Aorta (tissue), 5 donors: ENCODE measurements at places on chromosomes 2 and 18. TPM values are rescaled to one million over a fixed set of nuclear protein-coding genes. Genes with fewer than 3 reads are reported as not detected.

DNA sequence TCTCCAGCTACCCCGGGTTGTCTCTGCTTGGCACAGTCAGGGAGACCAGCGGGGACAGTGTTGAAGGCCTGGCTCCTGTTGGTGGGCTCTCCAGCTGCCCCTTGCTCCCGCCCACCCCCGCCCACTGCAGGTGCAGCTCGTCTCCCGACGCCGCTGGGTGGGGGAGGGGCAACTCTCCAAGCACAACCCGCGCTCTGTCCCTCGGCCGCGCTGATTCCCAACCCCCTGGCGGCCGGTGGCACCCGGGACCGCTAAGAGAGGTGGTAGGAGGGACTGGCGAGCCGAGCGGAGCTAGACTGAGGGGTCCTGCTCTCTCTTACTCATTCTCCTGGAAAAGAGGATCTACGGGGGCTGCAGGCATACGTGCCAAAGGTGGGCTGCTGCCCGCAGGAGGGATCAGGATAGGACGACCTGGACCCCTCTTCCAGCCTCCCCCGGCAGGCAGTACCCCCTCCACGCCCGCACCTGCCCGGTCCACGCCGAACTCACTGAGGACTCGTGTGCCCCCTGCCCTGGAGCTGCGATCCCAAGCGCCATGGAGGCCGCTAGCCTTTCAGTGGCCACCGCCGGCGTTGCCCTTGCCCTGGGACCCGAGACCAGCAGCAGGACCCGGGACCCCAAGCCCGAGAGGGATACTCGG lies 44.5 kb downstream of the DDX18 start:
- no peaks in the 10 kb centered on the region for H3K36me3 ChIP-seq
- no peak overlapping the region for H3K4me3 ChIP-seq
- no peak overlapping the region for H3K27ac ChIP-seq
- peak; percentile 72 for DNase-seq
- H3K4me1 ChIP-seq: no peaks in the 10 kb centered on the region
- no peaks in the 10 kb centered on the region for H3K27me3 ChIP-seq

- DNase-seq: no peak
- H3K27me3 ChIP-seq: no peaks in the 10 kb centered on the region
- no peak overlapping the region for H3K27ac ChIP-seq
- no peaks in the 10 kb centered on the region for H3K4me1 ChIP-seq
These were observed 649.5 kb upstream of the ZNF804A start for GRCh38 chr2:183948861-183949260.

DNA sequence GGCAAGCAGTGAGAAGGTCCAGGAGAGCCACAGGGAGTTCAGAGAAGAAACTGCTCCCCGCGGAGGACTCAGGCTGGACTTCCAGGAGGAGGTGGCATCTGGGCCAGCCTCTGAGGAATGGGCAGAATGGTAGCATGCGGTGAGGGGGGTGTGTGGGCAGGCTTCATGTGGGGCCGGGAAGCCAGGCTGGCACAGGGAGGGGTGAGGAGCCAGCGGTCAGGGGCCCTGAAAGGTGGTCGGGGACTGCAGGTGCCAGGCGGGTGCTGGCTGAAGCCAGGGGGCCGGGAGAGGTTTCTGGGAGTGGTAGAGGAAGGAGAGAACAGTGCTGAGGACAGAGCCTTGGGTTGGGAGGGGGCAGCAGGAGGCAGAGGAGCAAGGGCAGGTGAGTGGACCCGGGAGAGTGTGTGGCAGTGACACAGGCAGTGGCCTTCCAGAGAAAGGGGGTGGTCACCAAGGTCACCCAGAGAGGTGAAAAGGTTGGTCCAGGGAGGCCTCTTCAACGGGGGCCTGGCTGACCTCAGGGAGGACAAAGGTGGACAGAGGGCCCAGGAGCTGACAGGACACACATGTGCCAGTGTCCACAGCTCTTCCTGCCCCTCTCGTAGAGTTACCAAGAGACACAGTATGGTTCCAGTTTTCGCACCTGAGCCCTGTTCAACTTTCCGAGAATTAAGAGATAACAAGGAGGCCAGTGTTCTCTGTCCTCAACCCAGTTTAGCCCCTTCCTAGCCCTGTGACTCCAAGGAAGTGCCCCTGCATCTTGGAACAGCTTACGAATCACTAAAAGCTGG lies 101.2 kb upstream of the ASB18 start:
- no peaks in the 10 kb centered on the region for H3K4me1 ChIP-seq
- no peaks in the 10 kb centered on the region for H3K27me3 ChIP-seq
- no peak for DNase-seq
- H3K27ac ChIP-seq: no peak overlapping the region
- H3K4me3 ChIP-seq: no peak overlapping the region

DNA sequence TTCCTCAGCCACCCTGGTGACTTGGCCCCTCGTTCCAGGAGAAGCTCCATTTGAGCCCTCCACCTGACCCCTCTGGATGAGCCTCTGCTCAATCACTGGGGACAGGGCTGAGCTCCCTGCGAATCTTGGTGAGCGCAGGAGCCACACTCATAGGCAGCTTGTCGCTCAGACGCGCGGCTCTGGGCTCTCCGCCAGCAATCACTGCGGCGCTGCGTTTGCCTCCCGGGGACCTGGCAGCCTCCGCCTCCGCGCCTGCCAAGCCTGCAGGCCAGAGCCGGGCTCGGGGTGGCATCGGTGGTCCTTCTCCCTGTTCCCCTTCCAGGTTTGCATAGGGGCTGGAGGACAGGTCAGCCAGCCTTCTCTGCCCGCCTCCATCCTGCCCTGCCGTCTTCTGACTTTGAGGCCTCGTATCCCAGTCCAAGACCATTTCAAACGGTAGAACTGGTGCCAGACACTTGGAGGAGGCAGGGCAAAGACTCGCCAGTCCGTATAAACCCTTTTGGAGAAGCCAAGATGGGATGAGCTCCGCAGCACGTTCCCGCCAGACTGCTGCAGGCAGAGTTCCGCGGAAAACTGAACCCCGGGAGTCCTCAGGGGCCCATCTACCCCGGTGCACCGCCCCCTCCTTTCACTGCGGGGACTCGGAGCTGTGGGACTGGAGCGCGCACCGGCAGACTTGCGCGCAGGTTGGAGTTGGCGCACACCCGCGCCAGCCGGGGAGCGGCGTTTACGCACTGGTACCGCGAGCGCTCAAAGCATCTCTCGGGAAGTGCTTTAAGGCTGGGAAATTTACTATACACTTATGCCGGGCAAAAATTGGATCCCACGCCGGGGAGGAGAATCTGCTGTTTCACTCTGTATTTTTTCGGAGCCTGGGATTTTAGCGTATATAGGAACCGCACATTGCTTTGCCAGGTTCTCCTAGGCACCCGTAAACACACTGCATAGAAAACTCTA lies 1.1 kb upstream of the TACR1 start:
- H3K36me3 ChIP-seq: no peaks in the 10 kb centered on the region
- no peaks in the 10 kb centered on the region for H3K27me3 ChIP-seq
- DNase-seq: peak; percentile 87
- peak overlapping the region; percentile 5 for H3K4me3 ChIP-seq
- H3K4me1 ChIP-seq: no peaks in the 10 kb centered on the region
- H3K27ac ChIP-seq: no peak overlapping the region

- DNase-seq: no peak
- H3K4me1 ChIP-seq: no peaks in the 10 kb centered on the region
- H3K4me3 ChIP-seq: no peak overlapping the region
These were observed 444.8 kb downstream of the EIPR1 start for GRCh38 chr2:2932692-2933305.

DNA sequence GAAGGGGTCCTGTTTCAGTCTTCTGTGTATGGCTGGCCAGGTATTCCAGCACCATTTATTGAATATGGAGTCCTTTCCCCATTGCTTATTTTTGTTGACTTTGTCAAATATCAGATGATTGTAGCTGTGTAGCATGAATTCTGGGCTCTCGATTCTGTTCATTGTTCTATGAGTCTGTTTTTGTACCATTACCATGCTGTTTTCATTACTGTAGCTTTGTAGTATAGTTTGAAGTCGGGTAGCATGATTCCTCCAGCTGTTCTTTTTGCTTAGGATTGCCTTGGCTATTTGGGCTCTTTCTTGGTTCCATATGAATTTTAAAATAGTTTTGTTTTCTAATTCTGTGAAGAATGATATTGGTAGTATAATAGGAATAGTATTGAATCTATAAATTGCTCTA lies 6.0 kb downstream of the SH3YL1 start:
- no peak overlapping the region for H3K4me3 ChIP-seq
- no peak for DNase-seq
- H3K36me3 ChIP-seq: no peaks in the 10 kb centered on the region
- H3K4me1 ChIP-seq: no peaks in the 10 kb centered on the region
- no peak overlapping the region for H3K27ac ChIP-seq
- H3K27me3 ChIP-seq: no peaks in the 10 kb centered on the region

DNA sequence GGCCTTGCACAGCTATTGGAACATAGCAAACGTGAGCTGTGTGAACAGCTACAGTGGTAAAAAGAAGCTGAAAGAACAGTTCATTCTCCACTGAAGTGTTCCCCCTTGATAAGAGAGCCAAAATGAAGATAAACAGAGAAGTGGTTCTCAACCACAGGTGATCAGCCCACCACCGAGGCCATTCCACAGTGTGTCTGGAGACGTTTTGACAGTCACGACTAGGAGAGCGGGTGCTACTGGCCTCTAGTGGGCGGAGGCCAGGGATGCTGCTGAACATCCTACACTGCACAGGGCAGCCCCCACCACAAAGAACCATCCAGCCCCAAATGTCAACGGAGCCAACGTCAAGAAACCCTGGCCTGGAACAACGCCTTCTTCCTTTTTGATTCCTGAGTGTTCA lies 38.4 kb downstream of the ADCY3 start:
- H3K4me3 ChIP-seq: no peak overlapping the region
- no peak overlapping the region for H3K27ac ChIP-seq
- H3K36me3 ChIP-seq: no peaks in the 10 kb centered on the region
- DNase-seq: no peak
- H3K27me3 ChIP-seq: no peaks in the 10 kb centered on the region

DNA sequence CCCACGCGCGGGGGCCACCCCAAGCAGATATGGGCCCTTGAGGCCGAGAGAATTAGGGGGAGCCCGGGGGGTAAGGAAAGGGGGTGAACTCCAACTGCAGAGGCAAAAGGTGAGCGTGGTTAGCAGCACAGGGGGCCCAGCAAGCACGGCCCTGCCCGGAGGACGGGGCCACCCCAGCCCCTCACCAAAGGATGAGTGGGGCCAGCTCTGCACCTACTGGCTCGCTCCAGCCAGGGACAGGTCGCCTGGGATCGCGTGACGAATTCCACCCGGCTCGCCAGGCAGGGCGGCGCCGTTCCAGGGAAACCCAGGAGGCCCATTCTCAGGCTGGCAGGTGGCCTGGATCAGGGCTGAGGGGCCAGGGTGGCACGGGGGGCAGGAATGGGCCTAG lies 38.6 kb downstream of the BIN1 start:
- H3K27me3 ChIP-seq: no peaks in the 10 kb centered on the region
- H3K4me3 ChIP-seq: no peak overlapping the region
- H3K27ac ChIP-seq: no peak overlapping the region

GRCh38 chr2:195863564-195863963 lies 205.1 kb downstream of the DNAH7 start:
- H3K4me3 ChIP-seq: no peak overlapping the region
- no peak overlapping the region for H3K27ac ChIP-seq
- H3K36me3 ChIP-seq: no peaks in the 10 kb centered on the region

GRCh38 chr18:8999872-9000271 lies 102.6 kb upstream of the NDUFV2 start:
- no peaks in the 10 kb centered on the region for H3K36me3 ChIP-seq
- no peaks in the 10 kb centered on the region for H3K27me3 ChIP-seq
- no peaks in the 10 kb centered on the region for H3K4me1 ChIP-seq
- DNase-seq: no peak
- no peak overlapping the region for H3K27ac ChIP-seq
- no peak overlapping the region for H3K4me3 ChIP-seq

- H3K27me3 ChIP-seq: no peaks in the 10 kb centered on the region
These were observed 148.3 kb upstream of the KLHL14 start for GRCh38 chr18:32920796-32921787.

DNA sequence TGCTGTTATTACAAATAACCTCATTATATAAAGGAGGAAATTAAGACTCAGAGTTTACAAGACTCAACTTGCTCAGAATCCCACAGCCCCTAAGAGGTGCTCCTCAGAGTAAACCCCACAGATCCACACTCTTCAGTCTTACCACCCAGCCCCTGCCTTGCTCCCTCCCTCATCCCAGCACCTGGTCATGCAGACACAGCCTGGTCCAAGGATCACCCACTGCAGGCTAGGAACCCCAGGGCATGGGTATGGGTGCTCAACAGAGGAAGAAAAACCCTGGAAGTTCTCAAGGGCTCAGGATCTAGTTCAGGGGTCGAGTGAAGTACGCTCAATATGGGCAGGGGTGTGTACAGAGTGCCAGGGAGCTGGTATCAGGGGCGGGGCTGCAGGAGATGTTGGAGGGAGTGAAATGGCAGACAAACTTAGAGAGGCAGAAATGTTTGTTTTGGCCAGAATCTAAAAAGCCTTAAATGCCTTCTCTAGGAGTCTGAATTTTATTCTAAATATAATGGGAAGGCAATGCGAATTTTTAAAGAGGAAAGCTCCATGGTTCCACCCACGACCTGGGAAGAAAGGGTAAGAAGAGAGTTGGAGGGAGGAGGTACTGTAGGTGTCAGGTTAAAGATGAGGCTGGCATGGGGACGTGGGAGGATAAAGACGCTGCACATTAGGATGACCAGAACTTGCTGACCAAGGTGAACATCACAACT lies 79.1 kb upstream of the MGAT4A start:
- H3K27me3 ChIP-seq: no peaks in the 10 kb centered on the region
- DNase-seq: no peak
- H3K36me3 ChIP-seq: no peaks in the 10 kb centered on the region

DNA sequence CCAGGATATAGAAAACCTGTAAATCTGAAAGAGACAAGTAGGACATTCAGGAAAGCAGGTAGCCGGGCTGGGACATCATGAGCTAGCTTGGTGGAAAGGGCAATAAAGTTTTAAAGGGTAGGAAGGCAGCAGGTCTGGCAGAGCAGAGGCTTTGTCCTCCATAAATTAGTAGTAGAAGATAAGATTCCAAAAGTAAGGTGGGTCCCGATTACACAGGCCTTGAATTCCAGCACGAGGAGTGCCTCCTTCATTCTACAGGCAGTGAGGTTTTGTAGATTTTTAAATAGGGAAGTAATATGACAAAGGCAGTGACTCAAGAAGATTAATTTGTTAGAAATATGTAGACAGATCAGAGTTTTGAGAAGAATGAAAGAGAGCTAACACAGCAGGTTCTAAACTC lies 160.7 kb downstream of the DTNB start:
- no peak overlapping the region for H3K4me3 ChIP-seq
- no peaks in the 10 kb centered on the region for H3K27me3 ChIP-seq
- H3K4me1 ChIP-seq: no peaks in the 10 kb centered on the region

DNA sequence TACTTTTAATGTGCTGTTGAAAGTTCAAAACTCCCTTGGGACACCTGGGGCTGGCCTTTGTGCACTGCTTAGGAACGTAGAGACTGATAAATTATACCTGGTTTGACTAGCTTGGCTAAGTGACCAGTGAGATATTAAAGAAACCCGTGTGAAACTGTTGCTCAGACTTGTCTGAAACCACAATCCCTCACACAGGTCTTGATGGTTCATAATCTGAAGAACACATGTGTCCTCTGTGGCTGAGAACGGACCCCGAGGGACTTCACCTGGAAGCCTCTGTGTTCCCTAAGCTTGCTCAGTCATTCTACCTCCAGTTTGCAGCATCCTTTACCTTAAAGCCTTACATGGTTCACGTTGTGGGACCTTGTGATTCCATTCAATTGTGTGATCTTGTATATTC lies 218.8 kb downstream of the CBLN2 start:
- H3K4me3 ChIP-seq: no peak overlapping the region
- H3K27me3 ChIP-seq: no peaks in the 10 kb centered on the region
- H3K36me3 ChIP-seq: no peaks in the 10 kb centered on the region
- H3K27ac ChIP-seq: no peak overlapping the region
- no peaks in the 10 kb centered on the region for H3K4me1 ChIP-seq

The LOXL3 gene
- 27.1 TPM for total RNA-seq

The ABCG5 gene
- total RNA-seq: not detected

The SCN7A gene
- 5.0 TPM for total RNA-seq

The NR4A2 gene
- 62.0 TPM for total RNA-seq

The UPP2 gene
- total RNA-seq: not detected
